NCI-H345 (cell line): ENCODE measurements at places on chromosomes 1 and 21.

GRCh38 chr1:115229016-115229415 is 109.0 kb downstream of the NGF start:
- no peak for DNase-seq

DNA sequence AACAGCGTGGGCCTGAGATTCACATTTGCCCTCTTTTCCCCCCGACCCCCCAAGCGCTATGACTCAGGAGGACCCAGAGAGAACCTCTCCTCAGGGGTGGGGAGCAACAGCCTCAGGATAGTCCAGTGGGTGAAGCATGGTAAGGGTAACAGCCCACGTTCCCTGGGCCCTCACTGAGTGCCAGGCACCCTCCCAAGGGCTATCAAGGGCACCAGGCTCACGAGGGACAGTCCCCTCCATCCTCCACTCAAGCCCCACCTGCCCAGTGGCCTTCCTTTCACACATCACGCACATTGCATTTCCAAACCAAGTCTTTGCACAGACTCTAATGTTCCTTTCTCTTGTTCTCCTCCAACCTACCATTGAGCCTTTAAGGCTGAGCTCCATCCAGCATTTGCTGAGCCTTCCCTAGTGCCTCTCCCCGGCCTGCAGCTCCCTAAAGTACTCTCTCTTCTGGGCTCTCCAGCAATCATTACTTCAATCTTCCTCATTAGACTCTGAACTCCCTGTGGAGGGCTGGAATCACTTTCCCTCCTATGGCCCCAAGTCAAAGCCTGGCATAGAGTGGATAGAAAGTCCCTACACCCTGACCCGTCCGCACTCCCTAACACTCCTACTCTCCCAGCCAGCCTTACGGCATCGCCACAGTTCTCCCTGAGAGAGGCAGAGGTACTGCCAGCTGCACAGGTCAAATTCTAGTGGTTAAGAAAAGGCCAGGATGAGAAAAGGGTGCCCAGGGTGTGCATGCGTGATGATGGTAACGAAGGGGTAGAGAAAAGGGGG is 1.0 kb downstream of the AKR7A2 start:
- DNase-seq = peak; percentile 37

GRCh38 chr21:44537930-44538911 is 1.8 kb downstream of the KRTAP10-1 start:
- no peak for DNase-seq

GRCh38 chr1:58629031-58629462 is 52.0 kb upstream of the TACSTD2 start:
- DNase-seq = no peak

DNA sequence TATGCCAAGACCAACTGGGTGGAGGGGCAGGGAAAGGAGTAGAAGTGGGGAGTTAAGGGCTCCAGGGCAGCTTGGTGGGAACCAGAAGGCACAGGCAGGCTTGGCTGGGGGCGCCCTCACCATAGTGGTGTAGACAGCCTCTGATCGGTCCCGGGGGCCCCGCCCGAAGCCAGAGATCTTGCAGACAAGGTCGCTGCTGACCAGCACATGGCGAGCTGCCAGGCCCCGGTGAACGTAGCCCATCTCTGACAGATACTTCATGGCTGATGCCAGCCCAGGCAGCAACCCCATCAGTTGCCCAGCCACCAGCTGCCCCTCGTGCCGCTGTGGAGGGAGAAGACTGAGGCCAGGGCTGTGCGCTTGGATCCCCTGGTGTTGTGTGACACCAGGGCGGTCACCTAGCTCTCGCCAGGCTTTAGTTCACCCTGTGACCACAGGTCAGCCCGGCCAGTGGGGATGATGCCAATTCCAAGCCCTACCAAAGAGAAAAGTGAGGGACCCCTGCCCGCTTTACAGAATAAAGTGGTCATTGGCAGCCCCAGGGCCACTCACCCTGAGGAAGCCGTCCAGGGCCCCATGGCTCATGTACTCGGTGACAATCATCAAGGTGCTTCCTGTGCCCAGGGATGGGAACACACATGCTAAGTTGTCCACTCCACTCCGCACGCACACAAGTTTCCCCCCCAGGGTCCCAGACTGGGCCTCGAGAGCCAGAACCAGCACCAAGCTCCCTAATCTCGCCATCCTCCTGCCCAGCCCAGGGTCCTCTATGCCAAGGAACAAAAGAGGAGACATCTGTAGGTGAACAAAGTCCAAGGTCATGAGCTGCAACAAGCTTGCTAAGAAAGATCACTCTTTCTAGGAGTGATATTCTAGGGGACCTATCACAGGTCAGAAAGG is 28.2 kb downstream of the CDCA8 start:
- DNase-seq = no peak

DNA sequence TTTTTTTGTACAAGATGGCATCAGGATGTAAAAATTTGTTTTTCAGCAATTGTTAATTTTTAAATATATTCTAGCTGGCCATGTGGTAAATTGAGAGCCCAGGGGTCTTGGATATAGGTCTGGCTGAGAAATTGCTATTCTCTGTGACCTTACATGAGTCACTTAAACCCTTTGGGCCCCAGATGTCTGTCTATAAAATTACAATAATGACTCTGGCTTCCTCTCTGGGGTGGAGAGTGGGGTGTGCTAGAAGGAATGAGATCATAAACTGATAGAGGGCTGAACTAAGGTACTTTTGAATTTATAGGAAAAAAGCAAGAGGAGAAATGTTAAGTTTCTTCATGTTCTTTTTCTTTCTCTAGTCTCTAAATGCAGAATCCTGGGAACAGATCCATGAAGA is 12.4 kb upstream of the TCHH start:
- DNase-seq = no peak

DNA sequence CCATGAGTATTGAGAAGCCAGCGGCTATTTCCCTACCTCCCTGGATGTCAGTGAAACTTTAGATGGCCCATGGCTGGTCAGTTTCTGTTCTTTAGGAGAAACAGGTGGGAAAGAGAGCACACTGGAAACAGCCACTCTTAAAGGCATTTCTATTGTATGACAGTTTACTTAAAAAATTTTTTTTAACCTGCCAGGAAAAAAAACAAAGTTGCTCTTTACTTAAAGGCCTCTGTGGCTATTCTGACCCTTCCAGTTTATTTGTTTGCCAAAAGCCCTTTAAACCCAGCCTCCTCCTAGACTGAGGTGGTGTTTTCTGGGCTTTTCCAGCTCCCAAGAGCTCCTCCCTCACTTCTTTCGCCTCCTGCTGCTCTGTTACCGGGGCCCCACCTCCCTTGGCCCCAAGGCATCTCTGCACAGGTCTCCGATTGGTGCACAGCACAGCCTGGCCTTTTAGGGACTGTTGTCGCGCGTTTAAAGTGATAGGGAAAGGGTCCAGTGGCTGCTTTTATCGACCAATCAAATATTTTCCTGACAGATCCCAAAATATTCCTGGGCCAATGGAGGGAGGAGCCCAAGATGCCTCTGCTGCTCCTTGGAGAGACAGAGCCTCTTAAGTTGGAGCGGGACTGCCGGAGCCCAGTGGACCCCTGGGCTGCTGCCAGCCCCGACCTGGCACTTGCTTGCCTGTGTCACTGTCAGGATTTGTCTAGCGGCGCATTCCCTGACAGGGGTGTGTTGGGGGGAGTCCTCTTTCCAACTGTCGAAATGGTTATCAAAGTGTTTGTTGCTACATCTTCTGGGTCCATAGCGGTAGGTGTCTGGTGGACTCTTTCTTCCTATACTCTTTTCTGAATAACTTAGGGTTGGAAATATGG is at the start of gene SH3BGR:
SH3BGR (plus strand) TSS at position 639 of the 875 bp plus-strand sequence; CDS start at position 766, 127 bp downstream.
- DNase-seq = no peak

DNA sequence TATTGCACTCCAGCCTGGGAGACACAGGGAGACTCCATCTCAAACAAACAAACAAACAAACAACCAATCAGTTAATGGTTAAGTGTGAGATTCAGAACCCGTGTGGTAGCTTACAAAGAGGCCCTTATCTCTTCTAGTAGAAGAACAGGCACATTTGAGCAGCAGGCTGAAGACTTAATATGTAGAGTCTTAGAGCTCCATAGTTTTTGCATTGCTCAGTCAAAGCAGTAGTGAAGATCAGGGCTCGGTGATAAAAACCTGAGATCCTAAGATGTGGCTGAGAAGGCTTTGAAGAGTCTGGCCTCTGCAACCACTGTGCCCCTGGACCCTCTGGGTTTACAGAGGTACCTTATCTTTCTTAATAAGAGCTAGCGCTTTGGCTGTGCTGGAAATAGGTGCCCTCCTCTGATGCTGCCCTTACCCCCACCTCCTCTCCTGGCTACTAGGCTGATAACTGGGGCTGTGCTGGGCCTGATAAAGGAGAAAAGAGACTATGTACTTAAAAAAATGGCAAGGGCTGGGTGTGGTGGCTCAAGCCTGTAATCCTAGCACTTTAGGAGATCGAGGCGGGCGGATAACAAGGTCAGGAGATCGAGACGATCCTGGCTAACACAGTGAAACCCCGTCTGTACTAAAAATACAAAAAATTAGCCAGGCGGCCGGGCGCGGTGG is 10.5 kb upstream of the UCK2 start:
- no peak for DNase-seq

- no peak for DNase-seq
These were observed 167.3 kb downstream of the ZNF326 start for GRCh38 chr1:90162216-90162615.
